Amniotic stem cell (primary cell): ENCODE measurements at places on chromosomes 2 and 18.

DNA sequence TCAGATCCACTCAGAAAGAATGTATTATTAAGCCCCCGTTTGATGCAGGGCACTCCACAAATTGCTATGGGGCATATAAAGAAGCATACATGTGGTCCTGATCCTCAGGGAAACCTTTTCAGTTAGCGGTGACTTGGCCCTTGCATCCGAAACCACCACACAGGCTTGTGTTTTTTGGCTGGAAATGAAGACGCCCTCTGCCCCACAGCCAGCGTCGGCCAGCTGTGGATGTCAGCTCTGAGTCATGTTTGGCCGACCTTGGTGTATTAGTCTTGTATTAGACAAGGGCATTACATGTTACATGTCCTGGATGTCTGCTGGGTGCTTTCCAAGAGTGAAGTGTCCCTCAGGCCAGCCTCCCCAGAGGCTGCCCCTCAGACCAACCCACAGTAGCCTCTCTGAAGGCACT, 107.6 kb upstream of the MAP3K20 start:
- no peak for DNase-seq

- DNase-seq, result no peak
Measured at GRCh38 chr2:128841803-128842202, 523.1 kb upstream of the HS6ST1 start.

- no peak for DNase-seq
Measured at GRCh38 chr2:231361701-231362554, 33.6 kb upstream of the B3GNT7 start.

- DNase-seq, result no peak
Measured at GRCh38 chr18:12765126-12765525, 62.3 kb downstream of the PSMG2 start.

GRCh38 chr18:79809482-79810192, 11.9 kb downstream of the KCNG2 start:
- no peak for DNase-seq

DNA sequence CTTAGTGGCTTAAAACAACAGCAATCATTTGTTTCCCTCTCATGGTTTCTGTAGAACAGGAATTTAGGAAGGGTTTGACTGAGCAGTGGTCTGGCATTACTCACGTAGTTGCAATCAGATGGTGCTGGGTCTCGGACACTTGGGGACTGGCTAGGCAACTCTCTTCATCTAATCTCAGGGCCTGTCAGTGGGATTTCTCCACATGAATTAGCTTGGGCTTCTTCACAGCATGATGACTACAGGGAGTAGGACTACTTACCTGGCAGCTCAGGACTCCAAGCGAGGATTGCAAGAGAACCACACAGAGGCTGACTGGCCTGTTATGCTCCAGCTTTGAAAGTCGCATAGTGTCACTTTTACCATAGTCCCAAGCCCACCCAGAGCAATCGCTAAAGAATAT, 125.1 kb downstream of the TTC27 start:
- no peak for DNase-seq

DNA sequence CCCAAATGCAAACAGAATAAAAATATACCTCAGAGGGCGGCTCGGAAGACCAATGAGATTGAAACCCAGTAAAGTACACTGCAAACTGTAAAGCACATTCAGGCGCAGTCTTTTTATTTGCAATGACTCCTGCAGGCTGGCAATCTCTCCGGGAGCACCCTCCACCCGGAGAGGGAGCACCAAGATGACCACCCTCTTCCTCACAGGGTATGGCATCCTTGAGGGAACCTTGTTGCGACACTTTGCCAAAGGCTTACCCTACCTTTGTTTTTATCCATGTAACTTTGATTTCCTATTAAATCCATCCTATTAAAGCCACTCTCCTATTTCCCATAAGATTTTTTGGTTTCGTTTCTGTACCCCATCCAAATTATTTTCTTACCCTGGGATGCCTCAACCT, 16.2 kb downstream of the CHST10 start:
- no peak for DNase-seq

GRCh38 chr18:55376387-55376786, 211.6 kb downstream of the TCF4 start:
- no peak for DNase-seq

- no peak for DNase-seq
Measured at GRCh38 chr2:62811972-62812371, 106.5 kb downstream of the EHBP1 start.
